Glomerular endothelial cell (primary cell): ENCODE measurements at places on chromosomes 6 and 20. TPM values are rescaled to one million over a fixed set of nuclear protein-coding genes. Genes with fewer than 3 reads are reported as not detected.

- no peak for DNase-seq
Measured at GRCh38 chr20:61638802-61639585, 386.9 kb downstream of the CDH4 start.

- DNase-seq = no peak
Measured at GRCh38 chr6:27791182-27791943, 120.8 kb downstream of the OR2B2 start.

- no peak for DNase-seq
Measured at GRCh38 chr20:11677428-11677827, 240.3 kb upstream of the BTBD3 start.

GRCh38 chr6:35426074-35426473 is 26.1 kb upstream of the FANCE start:
- DNase-seq = no peak

- no peak for DNase-seq
Measured at GRCh38 chr6:160177220-160177619, 55.6 kb downstream of the SLC22A1 start.

DNA sequence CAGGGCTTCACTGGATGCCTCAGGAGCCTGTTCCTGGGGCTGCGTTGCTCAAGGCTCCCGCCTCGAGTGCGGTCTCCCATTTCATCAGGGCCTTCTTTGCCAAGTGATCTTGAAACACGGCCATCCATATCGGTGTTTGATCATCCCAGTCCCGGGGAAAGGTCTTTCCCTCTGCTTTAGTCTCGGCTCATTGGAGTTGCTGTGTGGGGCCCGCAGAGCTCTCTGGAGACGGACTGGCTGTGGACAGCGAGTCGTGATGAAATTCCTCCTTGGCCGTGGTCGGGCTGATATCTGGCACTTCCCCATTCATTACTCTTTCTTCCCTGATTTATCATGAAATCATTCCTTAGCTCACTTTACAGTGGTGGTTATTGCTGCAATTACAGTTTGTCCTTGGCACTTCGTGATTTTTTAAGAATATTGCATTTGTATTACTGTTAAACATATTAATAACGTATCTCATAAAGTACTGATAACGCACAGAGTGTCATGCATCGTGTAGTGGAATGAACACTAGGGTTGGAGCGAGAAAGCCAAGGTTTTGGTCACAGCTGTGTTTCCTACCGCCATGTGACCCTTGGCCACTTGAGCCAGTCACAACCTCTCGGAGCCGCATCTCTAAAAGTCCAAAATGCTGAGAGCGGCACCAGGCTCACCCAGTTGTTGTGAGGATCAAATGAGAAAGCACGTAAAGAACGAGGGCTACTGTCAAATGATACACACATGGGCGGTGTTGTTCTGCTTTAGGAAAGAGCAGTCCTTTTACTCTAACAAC is 71.8 kb downstream of the MTHFD1L start:
- no peak for DNase-seq

- no peak for DNase-seq
Measured at GRCh38 chr6:37308069-37308815, 45.5 kb upstream of the RNF8 start.

The TTK gene
- total RNA-seq = 4.0 and 7.2 TPM in 2 replicates

The MMP24 gene
- 0.88 and 6.5 TPM in 2 replicates for total RNA-seq

DNA sequence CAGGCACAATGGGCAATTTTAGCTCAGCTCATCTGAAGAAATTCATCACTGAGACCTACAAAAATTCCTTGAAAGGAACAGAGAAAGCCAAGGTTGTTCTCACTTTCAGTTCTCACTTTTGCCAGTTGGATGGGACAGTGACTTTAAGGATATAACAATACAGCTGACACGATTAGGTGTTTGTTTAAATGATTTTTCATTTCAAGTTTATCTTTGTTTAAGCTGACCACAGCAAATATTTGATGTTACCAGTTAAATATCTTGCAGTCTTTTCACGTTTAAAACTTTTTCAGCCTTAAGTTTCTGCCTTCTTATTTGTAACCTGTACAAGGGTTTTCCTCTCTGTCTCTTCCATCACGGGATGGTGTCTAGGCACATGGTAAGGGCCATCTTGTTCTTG is 93.6 kb downstream of the PLCB1 start:
- no peak for DNase-seq

DNA sequence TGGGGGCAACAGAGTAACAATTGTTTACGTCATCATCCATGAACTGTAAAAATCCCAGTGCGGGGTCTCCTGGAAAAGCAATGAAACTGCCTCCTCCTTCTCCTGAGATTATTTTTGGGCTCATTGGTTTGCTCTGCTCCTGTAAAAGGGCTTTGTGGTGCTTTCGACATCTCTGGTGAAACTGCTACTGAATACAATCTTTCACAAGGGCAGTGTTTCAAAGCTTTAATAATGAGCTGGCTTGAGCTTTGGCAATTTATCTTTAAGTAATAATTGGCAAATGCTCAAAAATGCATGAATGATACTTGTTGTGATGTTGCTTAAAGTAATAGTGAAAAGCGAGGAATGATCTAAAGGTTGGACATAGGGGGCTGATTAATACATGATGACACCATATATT is 43.5 kb upstream of the ENPP1 start:
- no peak for DNase-seq

The EYA4 gene
- total RNA-seq = 0.12 TPM in 1 of 2 replicates, not detected in the other
